Activated gamma-delta T cell treated with Interleukin-2 at 50 U/mL for 16 hours (primary cell): ENCODE measurements at places on chromosomes 12 and 14.

GRCh38 chr14:40909906-40910305 lies 696.8 kb upstream of the LRFN5 start:
- DNase-seq = no peak

DNA sequence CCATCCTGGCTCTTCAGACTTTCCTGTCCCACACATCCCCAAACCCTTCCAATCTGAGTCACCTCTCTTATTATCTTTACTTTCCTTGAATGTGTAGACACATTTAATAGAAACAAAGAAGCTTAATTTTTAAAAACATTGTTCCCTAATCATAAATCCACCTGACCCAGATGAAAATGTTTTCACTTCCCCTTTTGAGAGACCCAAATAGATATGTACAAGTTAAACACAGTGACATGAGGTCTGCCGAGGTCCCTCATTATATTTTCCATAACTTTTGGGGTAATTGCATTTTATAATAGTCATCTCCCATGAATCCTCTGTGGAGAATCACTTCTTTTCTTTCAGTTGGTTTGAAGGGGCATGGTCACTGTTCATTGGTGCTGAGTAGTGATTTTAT lies 191.1 kb downstream of the GRIN2B start:
- DNase-seq = no peak

DNA sequence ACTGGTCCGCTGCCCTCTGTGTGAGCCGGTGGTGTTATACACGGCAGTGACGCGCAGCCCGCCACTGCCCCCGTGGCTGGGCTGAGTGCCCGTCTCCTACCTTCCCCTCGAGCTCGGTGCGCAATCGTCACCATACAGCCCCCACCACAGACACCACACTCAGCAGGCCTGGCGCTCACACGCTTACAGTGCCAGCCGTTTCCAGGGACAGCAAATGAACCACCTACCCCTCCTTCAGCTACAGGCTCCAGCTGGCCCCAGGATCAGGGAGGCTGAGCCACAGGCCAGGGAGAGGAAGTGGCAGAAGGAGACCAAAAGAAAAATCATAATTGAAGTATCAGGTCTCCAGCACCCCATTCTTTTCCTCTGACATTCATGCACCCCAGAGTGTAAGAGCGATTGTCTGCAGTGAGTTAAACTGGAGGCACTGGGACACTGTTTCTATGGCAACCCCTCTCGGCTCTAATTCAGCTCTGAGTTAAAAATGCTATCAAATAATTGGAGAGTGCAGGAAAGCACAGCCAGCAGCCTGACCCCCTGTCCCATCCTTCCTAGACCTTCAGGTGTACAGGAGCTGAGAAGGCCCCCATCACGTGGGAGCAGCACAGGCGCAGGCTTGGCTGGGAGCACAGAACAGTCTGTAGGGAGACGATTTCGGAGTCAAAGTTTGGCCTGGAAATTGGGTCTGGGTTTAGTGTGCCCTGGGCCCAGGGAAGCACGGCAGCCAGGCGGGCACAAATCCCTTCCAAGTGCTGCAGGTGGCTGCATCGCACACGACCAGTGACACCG lies 18.0 kb downstream of the LRTM2 start:
- DNase-seq = no peak

DNA sequence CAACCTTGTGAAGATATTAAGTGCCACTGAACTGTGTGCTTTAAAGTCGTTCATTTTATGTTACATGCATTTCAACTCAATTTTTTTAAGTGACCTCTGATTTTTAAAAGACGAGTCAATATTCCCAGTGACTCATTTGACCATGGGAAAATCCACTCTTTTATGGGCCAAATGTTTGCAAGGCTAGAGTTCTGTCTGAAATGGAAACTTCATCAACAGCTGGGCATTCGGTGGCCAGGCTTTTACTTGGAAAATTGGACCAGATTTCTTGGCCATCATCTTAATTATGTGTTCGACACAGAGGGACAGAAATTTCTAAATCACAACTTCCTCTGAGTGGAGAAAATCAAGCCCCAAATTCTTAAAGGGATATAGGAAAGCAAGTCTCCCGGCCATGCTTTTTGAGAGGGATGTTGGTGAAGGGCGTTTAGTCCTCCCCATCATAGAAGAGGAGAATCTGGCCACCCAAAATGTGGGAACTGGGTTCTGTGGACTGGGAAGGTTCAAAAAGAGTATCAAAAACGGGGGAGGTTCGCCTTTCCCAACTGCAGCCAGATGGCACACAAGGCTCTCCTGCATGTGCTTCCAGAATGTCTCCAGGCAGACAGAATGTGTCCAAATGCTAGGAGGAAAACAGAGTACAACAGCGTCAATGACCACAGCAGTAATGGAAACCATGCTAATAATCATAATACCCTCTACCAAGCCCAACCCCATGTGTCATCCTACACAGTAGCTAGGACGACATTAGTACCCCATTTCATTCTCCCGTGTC lies 40.9 kb upstream of the FZD10 start:
- no peak for DNase-seq

GRCh38 chr12:65699251-65699650 lies 125.0 kb upstream of the HMGA2 start:
- no peak for DNase-seq

- no peak for DNase-seq
Observed at GRCh38 chr12:115384391-115384790, 700.4 kb upstream of the TBX3 start.

- DNase-seq = no peak
Observed at GRCh38 chr14:65351493-65352194, 60.9 kb upstream of the FUT8 start.

- no peak for DNase-seq
Observed at GRCh38 chr12:131728720-131729119, 17.8 kb downstream of the SFSWAP start.

GRCh38 chr14:99361596-99362215 lies 89.7 kb upstream of the BCL11B start:
- no peak for DNase-seq

DNA sequence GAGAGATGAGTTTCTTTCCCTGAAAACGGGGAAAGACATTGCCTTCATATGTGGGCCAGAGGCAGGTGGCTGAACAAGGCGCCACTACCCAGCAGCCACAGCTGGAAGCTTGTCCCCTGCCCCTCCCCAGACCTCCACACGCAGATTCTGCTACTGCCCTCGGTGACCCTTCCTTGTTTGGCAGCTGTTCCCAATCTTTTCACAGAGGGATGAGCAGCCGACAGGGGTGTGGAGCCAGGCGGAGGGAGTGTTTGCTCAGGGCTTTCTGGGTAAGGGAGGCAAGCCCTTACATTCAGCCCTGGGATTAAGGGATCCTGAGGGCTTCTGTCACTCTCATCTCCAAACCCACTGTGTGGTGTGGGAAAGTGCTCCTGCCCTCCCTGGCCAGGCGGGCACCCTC lies 4.5 kb upstream of the KRT4 start:
- no peak for DNase-seq

GRCh38 chr12:105986779-105987684 lies 151.7 kb downstream of the NUAK1 start:
- DNase-seq = no peak

GRCh38 chr12:49809381-49809905 lies 18.8 kb downstream of the NCKAP5L start:
- DNase-seq = no peak

- DNase-seq = no peak
Observed at GRCh38 chr14:89351221-89351515, 65.9 kb downstream of the FOXN3 start.

- no peak for DNase-seq
Observed at GRCh38 chr12:117897372-117898161, 71.2 kb downstream of the KSR2 start.

- no peak for DNase-seq
Observed at GRCh38 chr12:51924551-51925319, 17.4 kb downstream of the ACVRL1 start.

GRCh38 chr12:120833849-120834248 lies 70.3 kb downstream of the SPPL3 start:
- DNase-seq = no peak

GRCh38 chr12:113416091-113416754 lies 6.0 kb upstream of the SDSL start:
- no peak for DNase-seq

DNA sequence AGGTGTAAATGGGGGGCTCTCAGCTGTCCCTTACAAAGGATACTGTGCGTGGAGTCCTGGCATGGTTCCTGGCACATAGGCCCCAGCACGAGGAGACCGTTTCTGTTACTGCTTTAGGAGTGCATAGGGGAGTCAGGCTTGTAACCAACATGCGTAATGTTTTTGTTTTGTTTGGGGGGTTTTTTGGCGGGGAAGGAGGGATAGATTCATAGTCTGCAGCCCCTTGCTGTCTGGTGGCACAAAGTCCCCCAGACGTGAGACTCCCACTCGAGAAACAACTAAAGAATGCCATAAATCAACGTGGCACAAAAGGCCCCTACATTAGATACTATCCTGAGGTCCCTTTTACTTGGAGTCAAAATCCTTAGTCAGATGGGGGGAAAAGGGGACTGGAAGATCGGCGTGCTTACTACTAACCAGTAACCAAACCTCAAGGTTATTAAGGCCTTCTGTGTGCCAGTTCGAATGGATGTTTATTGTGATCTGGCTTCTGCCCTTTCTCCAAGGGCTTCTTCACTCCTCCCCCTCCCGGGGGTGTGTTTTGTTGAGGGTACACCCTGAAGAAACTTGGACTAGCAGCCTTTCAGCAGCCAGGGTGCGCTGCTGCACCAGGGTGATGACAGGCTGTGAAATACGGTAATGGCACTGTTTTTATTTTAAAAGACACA lies 874 bp downstream of the ISCU start:
- peak; percentile 83 for DNase-seq

DNA sequence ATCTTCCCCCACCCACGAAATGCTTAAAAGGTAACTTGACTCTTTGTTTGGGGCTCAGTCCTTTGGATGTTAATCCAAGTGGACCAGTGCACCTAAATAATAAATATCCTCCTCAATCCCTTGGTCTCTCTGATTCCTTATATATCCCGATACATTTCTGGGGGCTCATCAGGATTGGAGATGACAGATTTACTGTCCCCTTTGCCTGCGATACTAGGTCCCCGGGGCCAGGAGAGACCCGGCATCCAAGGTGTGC lies 26.3 kb downstream of the KLRK1 start:
- DNase-seq = no peak

- no peak for DNase-seq
Observed at GRCh38 chr12:90235642-90236041, 527.0 kb upstream of the ATP2B1 start.

GRCh38 chr14:71206766-71207371 lies 299.6 kb downstream of the PCNX1 start:
- no peak for DNase-seq

DNA sequence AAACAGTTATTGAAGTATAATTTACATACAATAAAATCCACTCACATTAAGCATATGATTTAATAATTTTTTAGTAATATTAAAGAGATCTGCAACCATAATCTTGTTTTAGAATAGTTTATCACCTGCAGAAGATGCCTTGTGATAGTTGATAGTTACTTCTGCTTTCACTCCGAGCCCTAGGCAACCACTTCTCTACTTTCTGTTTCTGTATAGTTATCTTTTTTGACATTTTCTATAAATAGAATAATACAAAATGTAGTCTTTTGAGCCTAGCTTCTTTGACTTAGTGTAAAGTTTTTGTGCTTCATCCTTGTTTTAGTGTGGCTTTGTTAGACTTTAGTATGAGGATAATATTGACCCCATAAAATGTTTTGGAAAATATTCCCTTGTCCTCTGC lies 111.0 kb downstream of the MNAT1 start:
- DNase-seq = no peak

DNA sequence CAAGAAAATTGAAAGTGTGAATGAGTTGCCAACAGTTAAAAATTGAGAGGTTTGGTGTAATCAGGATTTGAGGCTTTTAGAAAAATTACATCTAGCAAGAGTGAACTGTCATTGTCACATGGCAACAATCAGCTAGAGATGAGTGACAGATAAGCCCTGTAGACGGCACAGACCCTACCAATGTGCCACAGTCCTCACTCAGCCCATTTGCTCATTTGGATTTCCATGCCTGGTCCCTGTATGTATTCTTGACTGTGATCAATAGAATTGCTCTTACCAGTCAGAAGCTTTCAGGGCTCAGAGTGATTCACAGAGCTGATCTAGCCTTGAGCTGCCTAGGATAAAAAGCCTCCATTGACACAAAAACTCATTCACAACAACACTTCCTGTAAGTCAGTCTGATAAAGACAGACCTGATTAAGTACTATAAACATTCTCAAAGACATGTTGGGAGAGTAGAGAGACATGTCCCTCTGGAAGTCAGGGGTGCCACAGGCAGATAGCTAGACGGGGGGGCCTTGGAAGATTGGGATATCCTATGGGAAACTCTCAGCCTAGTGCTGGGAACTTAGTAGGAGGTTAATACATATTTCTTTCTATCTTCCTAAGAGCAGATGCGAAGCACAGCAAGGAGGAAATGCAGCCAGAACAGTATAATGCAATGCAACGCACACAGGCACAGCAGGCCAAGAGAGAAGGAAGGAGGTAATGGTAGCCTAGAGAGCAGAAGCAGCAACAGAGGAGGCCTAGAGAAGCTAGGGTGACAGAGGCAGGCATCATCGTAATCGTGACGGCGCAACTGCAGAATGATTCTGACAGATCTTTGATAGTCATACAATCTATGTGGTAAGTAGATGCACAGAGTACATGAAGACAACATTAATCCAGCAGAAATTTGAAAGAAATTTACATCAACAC lies 2.0 kb upstream of the PELI2 start:
- no peak for DNase-seq

DNA sequence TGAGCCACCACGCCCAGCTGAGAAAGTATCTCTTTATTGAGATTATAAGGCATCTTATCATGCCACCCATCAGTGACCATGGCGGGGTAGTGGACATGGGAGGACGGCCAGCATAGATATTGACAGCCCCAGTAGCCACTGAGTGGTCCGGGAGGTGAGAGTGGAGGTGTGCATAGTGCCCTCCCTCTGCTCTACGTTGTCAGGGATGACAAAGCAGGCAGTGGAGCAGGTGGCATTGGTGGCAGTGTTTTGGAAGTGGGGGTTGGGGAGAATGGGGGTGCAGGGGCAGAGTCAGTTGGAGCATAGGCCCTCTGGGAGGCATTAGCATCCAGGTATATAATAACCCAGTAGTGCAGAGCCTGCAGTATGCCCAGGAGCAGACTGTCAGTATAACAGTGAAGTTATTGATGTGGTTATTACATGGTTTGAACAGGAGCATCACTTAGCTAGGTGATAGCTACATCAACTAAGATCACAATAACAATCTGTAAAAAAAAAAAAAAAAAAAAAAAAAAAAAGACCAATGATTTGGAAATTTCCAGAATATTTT lies 41.1 kb downstream of the GNG2 start:
- DNase-seq = no peak

DNA sequence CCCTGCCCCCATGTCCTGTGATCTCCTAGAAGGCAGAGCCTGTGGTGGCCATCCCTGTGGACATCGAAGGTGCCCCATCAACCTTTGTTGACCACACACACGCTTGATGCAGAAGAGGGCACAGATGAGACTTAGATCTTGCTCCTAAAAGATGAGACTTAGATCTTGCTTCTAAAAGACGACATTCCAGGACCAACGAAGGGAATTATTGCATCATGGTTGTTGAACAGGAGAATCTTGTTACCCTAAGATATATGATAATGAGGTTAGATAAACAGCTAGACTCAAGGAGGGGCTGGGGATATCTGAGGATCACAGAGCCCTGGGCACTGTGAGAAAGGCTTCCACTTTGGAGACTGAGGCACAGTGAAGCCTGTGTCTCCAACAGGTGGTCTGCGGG lies 91.1 kb upstream of the WSCD2 start:
- no peak for DNase-seq

GRCh38 chr12:14601692-14602478 lies 34.2 kb upstream of the PLBD1 start:
- DNase-seq = no peak
